ENCODE measurements at places on chromosomes 7 and 10.

DNA sequence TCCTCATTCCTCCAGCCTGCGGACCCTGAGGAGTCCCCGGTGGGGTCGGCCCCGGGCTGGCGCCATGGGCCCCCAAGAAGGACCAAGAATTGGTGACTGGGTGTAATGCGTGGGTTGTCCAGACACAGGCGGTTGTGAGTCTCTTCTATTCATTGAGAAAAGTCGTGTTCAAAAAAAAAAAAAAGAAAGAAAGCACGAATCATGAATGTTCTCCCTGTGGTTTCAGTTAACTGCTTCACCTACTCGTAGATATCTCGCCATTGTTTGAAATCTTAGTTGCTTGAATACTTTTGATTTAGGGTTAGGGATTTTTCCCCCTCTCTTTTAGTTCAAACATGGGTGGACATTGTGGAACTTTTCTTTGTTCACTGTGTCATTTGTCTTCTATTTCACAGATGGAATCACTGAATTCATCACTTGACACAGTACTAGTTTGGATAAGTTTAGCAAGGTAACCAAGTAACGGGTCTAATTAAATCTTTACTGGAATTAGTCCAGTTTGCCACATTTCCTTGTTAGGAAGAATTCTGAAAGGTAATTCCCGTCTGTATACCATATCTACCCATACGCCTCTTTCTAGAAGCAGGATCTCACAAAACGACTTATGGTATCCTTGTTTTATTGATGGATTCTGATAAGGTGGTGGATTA lies 775 bp downstream of the STARD3NL start:
- DNase-seq: peak; percentile 22

DNA sequence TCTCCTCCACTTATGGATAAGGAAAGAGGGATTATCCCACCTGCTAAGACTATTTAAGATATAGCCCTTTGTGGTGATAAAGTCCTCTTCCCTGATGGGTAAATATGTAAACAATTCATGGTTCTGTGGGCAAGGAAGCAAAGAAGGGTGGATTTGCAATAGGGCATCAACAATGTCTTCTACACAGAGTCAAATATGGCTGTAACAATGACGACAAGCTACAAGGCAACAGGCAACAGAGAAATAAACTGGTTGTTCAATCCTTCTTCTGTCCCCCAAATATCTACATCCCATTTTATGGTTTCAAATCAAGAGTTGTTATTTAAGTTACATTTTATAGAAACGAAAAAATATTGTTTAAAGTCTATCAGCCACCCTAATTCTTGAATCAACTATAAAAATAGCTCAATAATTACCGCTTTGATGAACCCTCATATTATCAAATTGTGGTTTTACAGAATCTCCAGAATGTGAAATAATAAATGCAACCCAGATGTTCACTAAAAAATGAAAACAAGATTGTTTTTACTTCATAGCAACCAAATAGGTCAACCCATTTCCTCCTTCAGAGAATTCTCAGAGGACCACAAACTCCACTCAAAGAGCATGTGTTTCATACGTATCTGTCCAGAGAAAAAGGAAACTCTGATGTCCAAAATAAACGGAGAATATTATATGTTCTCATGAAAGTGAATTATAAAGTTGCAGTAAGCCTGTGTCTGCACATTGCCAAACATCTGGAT lies 13.8 kb downstream of the CYTH3 start:
- DNase-seq: no peak

DNA sequence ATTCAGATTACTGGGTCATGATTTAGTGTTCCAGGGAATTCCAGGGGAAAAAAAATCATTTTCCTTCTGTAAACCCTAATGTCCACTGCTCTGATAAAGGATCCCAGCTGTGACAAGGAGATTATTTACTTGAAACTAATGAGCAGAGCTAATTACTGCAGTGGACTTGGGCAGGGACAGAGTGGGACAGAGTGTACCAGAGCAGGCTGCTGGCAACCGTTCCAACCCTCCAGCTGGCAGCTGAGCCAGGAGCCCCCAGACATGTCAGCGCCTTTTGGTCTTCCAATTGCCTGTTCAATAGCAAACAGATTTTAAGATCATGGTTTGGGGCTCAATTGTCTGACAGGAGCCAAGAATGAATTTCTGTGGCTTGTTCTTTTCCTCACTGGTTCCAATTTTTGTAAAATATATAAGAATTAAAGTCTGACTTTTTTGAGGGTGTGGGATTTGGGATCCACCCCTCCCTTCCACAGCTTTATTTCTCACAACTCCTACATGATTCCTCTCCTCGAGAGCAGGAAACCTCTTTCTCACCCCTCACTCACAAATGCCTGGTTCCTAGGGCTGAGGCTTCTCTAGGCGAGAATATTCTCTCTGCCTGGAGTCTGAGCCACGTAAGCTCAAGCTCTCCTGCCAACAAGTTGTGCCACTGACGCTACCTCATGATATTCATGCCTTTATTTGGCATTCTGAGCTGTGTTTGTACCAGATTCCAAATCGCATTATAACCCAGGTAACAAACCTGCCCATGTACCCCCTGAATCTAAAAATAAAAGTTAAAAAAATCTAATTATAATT lies 20.6 kb upstream of the FAM180A start:
- no peak for DNase-seq

- DNase-seq: no peak
Observed at GRCh38 chr7:95716357-95717122, 55.8 kb upstream of the DYNC1I1 start.

DNA sequence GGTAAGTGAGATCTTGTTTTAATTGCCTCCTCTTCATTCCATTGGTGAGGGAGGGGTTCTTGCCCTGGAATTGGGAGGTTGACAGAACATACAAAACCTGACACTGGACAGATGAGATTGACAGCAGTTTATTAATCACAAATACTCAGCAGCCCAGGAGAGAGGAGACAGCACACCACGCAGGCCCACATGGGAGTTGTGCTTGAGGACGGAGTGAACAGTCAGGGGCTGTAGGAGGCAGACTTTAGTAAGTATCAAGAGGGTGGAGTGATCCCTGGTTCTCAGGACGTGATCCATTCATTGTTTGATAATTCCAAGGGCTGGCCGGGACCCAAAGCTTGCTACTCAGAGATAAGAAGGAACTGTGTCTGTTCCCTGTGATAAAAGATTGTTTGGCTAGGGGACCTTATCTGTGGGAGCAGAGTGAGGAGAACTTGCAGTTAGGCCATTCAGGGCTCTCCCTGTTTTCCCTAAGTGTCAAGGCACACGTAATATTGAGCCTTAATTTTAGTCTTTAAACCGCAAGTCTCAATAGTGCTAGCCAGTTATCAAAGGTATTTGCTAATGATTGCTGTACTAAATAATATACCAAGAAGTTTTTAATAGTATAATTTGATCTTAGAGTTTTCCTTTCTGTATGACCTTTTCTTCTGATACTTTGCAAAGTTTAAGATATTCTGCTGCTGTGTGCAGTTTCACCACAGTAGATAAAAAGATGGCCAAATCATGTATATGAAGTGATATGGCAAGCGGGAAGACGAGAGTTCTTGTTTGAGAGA lies 14.5 kb downstream of the CAPZA2 start:
- no peak for DNase-seq

DNA sequence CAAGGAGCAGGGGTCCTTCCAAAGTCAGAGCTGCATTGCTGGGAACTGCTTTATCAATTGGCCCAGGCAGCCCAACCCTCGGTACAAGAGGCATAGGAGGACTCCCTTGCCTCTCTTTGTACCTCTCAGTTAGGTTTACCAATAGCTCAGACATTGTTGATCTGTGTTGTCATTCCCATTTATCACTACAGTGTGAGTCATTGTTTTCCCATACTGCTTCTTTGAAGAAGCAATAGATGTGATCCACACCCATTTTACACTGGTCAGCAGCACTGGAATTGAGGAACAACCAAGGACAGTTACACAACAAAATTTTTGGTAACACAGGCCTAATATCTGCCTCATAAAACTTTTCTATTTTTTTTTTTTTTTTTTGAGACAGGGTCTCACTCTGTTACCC lies 307.2 kb downstream of the SNX13 start:
- no peak for DNase-seq

DNA sequence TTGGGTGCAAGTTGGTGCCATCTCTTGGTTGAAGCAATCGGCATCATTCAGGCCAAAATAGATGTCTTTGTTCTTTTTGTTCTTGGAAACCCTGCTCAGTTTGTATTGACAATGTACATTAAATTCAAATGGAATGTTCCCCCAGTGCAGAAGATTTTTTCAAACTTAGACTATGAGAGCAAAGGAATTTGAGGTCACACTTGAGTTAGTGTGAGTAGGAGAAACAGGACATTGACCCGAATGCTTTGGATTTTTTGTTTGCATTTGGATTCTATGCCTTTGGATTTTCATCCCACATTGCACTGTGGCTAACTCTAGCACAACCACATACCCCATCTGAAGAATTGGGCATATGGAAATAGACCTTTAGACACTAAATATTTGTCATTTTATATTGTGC lies 480.0 kb downstream of the GALNT17 start:
- DNase-seq: no peak

GRCh38 chr7:70657989-70658632 lies 473.8 kb upstream of the GALNT17 start:
- DNase-seq: no peak

DNA sequence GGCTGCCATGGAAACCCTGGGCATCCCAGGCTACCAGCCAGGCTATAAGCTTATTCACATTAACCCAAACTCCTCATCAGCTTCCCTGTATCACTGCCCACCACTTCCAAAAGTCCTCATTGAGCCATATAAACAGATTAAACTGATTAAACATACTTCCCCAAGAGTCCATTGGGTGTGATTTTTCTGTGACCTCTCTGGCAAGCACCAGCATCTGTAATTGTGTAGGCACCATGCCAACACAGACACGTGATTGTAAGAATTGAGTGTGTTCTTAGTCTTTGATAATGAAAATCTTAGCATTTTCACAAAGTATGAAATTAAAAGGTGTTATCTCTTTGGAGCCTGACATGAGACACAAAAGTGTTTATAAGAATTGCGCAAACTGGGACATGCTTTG lies 679.3 kb downstream of the TYW1 start:
- no peak for DNase-seq

- DNase-seq: no peak
Observed at GRCh38 chr10:8245814-8246142, 191.3 kb downstream of the GATA3 start.

DNA sequence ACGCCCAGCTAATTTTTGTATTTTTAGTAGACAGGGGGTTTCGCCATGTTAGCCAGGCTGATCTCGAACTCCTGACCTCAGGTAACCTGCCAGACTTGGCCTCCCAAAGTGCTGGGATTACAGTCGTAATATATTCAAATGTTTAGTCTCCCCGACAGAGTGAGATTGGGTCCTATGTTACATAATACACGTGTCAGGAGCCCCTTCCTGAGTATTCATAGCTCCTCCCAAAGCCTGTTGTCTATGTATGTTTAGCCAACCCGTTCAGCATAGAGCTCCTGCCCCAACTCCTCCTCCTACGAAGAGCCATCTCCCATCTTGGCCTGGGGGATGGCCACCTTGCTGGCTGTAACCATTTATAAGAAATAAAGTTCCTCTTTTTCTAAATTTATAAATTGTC lies 2.7 kb upstream of the PPP2R2D start:
- no peak for DNase-seq

DNA sequence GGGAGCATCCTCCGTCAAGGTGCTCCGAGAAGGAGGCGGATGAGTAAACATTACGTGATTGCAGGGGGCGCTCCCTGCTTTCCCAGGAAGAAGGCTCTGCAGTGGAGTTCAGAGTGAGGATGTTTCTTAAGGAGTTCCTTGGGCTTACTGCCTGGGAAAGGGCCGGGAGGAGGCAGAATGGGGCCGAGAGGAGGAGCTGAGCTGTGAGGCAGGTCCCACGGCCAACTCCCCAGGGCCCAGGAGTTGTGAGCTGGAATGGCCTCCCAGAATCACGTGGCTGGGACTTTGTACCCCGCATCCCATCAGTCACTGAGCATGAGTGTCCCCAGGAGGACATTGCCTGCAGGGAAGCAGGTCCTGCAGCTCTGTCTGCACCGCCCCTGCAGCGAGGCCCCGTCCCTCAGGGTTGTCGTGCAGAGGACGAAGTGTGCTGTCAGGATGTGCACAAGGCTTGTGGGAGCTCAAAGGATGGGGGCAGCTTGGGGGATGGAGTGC lies 75.5 kb downstream of the DYNC2I1 start:
- no peak for DNase-seq

DNA sequence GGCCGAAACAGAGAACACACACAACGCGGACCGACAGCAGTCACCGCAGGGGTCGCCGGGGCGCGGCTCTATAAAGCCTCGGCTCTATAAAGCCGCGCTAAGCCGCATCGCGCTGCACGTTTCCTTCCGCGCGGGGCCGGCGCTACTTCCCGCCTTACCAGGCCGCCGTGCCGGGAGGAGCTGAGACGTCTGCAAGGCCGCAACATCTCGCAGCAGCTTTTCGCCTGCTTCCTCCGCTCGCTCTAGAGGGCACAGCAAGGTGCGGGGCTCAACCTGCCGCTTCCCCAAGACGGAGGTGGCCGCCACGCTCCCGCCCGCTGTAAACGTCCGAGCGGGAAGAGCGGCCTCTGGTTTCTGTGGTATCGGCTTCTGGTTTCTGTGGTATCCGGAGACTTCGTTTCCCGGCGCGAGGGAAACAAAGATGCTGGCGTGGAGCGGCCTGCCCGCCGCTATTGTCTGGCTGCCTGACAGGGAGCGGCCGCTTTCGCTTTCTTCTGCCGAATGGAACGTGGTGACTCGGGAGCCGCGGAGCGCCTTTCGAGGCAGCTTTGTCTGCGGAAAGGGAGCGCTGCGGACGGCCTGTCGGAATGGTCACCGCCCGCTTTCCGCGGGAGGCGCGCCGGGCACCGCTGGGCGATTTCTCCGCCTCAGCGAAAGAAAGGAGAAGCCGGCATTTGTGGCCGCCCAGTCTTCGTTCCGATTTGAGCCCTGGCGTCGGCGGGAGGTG lies 91.8 kb downstream of the SPAG6 start:
- DNase-seq: peak; percentile 78

- no peak for DNase-seq
Observed at GRCh38 chr10:34184397-34184796, 630.7 kb downstream of the PARD3 start.

GRCh38 chr10:125802131-125802530 lies 20.9 kb downstream of the UROS start:
- no peak for DNase-seq

- DNase-seq: no peak
Observed at GRCh38 chr10:61894133-61894532, 7.4 kb upstream of the ARID5B start.

- no peak for DNase-seq
Observed at GRCh38 chr10:42987121-42987541, 89.7 kb upstream of the RET start.
